ENCODE measurements at places on chromosomes 5 and 9.

GRCh38 chr5:72065751-72066255 is 41.5 kb upstream of the MAP1B start:
- no peak for DNase-seq

DNA sequence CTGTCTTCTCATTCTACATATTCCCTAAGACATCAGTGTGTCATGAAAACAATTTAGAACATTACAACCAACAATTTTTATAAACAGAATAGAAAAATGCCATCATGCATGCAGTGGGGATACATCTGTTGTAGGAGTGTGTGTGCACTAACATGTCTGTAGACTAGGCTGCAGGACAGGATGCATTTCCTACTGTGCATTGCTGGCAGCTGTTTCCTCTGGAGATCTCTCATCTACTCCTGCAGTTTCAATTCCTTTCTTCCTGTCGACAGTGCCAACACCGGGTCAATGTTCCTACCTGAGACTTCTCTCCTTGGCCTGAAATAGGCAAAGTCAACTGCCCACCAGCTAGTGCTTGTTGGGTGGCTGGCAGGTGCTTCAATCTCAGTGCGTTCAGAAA is 69.8 kb downstream of the ANKH start:
- no peak for DNase-seq

DNA sequence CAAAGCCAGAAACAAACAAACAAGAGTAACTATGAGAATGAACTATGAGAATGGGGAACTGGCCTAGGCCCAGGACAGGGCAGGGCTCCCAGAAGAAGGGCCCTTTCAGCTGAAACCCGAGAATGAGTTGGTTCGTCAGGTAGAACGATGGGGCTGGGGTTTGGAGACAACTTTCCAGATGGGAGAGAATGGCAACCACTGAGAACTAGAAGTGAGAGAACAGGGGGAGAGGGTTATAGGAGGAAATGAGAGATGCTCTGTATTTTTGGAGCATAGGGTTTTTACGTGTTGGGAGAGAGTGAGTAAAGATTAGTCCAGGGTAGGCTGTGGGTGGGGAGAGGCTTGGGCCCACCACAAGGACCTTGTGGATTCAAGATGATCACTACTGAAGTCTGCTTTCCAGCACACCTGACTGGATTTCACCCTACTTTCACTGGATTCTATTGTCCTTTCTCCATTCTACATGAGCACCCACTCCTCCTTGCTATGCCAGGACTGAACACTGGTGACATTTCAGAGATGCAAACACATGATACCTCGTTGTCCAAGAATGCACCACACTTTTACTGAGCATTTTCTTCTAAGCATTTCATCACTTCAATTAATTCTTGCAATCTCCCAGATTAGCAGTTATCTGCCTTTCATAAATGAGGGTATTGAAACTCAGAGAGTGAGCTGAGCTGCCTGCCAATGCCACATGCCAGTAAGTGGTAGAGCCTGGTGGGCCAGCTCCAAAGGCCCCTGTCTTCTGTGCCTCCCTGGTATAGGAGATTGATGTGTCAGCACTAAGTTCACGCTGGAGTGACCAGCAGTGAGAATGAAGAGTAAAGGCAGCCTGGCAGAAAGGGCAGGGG is 3.2 kb upstream of the TMEM268 start:
- DNase-seq: no peak

DNA sequence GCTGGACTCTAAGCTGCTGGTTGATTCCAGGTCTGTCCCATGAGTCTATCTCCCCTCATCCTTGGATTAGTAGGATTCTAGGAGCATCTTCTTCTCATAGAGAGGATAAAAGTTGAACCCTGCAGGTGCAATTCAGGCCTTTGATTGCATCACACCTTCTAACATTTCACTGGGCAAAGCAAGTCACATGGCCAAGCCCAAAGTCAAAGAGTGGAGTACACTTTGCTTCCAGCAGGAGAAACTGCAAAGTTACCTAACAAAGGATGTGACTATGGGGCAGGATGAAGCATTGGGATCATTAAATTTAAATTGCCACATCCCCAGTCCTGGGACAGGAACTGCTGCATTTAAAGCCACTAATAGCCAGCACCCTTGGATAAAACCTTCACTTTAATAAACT is 51.0 kb upstream of the EGFLAM start:
- DNase-seq: no peak

DNA sequence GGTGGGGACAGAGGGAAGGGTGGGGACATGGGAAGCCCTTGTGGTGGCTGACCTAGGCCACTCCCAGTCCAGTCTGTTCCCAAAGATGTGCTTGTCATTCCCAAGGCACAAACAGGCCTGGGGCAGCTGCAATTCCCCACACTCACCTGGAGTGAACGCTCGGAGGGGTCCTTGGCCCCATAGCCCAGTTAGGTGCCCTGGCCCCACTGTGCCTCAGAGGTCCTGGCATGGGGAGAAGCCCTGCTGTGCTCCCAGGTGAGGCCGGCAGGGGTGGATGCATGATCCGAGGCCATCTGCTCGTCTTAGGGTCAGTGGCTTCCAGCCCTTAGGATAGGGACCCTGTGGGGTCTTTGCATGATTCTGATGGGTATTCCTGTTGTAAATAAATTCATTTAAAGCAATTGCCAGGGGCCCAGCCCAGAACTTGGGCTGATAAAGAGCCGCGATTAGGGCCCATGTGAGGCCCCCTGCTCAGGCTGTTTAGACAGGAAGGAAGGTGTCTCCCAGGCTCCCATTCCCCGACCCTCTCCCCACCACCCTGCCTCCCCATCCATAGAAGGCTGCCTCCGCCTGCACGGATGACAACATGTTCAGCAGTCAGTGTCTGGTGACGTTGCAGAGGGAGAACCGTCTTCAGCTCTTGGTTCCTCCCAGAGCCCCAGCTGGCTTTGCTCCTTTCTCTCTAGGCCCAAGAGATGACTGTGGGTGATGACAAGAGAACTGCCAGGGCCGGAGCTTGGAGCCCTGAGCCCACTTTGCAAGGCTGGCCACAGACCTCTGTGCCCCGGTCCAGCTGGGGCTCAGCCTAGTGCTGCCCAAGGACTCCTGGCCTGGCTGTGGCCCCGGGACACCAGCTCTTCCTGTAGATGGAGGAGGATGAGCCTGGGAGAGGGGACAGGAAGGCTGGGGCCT is 28.4 kb upstream of the IRX4 start:
- no peak for DNase-seq

DNA sequence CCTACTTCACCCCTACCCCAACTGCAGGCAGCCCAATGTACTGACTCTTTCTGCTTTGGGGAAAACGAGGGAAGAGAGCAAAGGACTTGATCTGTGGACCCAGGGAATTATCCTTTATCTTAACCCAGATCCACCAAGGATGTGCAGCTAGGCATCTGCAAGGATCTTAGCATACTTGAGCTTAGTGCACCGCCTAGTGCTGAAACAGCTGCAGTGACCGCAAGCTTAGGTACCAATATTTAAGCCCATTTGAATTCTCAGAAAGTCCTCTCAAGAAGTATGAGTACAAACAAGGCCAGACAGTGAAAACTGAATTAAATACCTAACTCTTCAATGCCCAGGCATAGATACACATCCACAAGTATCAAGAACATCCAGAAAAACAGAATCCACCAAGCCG is 576.7 kb upstream of the ADAMTS16 start:
- DNase-seq: no peak

GRCh38 chr9:106356924-106357323 is 506.0 kb upstream of the ZNF462 start:
- DNase-seq: no peak

DNA sequence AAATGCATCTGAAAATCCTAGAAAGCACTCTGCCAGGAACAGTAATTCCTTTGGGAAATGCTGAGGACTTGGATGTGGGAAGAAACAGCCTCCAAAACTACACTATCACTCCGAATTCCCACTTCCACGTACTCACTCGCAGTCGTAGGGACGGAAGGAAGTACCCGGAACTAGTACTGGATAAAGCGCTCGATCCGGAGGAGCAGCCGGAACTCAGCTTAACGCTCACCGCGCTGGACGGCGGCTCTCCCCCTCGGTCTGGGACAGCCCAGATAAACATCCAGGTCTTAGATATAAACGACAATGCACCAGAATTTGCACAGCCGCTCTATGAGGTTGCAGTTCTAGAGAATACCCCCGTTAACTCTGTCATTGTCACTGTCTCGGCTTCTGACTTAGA is 786 bp downstream of the PCDHB3 start:
- no peak for DNase-seq

- DNase-seq: no peak
These were observed 3.6 kb upstream of the SPATA24 start for GRCh38 chr5:139407517-139407916.

DNA sequence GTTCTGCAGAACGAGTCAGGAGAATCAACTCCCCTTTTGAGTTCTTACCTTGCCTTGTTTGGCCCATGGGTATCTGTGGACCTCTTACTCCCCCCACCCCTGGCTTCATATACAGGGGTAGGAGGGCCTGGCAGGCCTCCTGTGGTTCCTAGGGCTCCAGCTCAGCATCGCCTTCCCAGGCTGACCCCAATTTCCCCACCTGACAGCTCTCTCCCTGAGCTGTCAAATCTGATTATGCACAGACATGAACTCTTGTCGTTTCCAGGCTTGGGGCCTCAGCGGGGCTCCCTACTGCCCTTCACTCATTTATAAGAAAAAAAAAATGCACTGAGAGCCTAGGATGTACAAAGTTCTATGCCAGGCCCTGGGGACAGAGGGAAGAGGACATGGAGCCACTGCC is 67.9 kb downstream of the PTPN3 start:
- DNase-seq: no peak

- DNase-seq: peak; percentile 45
These were observed 60.7 kb downstream of the HRH2 start for GRCh38 chr5:175718401-175719108.

DNA sequence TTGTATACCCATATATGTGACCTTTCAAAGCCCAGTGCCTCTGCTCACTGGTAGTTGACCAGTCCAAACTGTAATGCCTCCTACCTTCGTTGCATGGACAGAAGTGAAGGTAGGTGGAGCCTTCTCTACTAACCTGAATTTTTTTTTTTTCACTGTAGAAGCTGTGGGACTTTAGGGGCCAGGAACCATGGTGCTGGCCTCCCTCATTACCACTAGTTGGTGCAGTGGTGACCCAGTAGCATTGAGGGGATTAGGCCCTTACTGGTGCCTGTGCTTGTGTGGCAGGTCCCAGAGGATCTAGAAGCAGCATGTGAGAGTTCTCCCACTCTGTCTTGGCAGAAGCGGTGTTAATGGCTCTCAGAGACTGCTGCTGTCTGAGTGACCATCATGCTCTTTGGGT is 2.3 kb downstream of the RALGPS1 start:
- DNase-seq: no peak

DNA sequence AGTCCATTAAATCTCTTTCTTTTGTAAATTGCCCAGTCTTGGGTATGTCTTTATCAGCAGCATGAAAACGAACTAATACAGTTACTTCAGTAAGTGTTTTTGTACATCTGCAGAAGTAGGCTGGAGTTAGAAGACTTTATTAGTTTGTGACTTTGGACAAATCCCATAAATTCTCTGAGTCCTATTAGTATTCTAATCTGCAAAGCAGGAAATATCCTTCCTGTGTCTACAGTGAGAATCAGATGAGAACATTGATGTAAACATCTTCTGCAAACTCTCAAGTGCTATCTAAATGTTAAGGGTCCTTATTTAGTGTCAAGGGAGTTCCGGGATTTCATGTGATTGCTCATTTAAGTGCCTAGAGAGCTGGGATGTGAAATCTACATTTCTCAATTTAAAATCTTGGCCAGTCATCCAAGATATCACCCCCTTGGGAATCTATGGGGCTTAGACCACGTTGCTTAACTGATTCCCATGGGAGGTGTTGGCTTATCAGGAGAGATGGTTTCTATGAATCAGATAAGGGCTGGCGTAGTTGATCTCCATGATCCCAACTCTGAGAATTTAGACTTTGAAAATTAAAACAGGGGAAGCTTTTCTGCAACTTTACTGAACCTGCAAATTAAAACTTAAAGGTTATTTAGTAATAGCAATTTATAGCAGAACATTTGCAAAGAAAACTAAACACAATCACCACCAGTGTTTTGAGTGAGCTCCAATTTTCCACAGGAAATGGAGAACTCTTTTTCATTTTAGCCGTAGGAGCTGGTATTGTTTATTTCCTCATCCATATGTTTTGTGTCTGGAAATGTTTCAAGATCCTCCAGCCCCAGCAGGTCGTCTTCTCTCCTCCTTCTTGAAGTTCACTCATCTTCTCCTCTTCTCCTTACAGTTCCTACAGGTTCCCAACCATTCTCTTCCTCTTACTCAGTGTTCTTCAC is 241.6 kb upstream of the CD180 start:
- no peak for DNase-seq

DNA sequence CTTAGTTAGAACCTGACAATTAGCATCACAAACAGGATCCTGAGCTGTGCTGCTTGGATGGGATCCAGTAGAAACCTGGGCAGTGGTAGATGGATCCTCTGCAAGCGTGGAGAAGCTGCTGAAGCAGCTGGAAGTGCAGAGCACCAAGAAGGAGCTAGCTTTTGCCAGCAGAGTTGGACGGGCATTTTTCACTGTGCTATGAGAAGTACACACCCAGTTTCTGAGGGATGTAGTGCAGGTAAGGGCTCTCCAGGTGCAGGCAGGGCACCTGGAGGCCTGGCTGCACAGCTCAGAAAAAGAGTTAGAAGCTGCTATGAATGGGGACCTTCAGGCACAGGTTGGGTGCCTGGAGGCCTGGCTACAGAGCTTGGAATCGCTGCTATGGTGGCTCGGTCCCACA is 623.9 kb upstream of the NUDT12 start:
- no peak for DNase-seq

- no peak for DNase-seq
These were observed 25.9 kb upstream of the PIK3R1 start for GRCh38 chr5:68189613-68190012.

GRCh38 chr9:19173598-19174125 is 46.4 kb upstream of the PLIN2 start:
- DNase-seq: no peak

GRCh38 chr9:91038483-91039124 is 237.0 kb downstream of the SYK start:
- DNase-seq: no peak

DNA sequence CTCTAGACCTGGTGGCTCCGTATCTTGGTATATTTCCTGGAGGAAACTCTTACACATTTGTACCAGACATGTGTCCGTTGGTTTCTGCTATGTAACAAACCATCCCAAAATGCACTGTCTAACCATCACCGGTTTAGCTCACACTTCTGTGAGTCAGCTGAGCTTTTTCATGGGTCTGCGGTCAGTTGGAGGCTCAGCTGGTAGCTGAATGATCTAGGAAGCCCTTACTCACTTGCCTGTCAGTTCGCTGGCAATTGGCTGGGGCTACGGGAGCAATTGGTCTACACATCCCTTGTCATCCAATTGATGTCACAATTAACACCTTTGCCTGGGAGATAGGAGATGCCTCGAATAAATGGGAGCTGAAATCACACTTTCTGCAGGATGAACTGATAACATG is 11.6 kb upstream of the WHRN start:
- no peak for DNase-seq
